ENCODE measurements at places on chromosomes 16 and 17.

GRCh38 chr17:66348584-66349165 is 46.3 kb downstream of the PRKCA start:
- no peak for DNase-seq

GRCh38 chr17:73911726-73912372 is 267.6 kb upstream of the SDK2 start:
- no peak for DNase-seq

DNA sequence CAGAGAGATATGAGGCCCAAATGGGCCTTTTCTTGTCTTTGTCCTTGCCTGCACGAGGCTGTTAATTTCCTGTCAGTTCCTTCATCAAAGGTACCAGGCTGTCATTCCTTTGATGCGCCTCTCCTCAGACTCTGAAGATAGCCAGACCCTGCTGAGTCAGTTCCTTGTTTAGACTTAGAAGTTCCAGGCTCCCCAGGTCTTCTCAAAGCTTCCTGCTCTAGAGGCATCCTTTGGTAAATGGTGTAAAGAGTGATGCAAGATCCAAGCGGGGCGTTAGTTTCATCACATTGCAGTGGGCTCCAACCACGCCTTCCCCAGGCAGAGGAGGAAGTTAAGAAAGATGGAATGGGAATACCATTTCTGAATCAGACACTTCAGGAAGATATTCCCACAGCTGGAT is 4.0 kb upstream of the CDH11 start:
- no peak for DNase-seq

DNA sequence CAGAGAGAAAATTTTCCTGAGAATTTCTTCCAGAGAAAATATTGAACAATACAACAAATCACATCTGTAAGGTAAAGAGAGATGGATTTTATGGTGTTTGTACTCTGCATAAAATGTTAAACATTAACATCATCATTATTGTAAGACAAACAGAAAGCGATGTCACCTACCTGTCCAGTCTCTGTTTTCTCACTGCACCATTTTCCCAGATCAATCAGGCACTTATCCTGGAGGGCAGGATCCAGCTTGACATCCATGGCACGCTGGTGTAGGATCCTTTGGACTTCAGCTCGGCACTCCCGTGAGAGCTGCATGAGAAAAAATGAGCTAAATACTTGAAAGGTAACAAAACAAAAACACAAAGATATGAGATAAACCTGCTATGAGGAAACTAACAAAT is 55.9 kb upstream of the CLEC18B start:
- DNase-seq, result no peak

DNA sequence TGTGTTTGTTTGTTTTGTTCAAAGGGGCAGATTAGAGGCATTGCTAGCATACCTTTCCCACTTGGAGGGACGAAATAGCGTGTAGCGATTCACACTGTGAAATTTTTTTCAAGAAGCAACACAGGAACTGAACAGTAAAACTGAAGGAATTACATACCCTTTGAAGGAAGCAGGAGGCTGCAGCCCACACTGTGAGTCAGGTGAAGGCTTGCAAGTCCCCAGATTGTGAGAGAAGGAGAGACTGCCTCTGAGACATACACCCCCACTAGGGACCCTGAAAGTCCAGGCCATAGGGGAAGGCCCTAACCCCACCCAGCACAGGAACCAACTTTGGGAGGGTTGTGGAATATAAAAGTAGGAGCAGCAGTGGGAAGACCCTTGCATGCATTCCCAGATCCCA is 69.6 kb upstream of the HS3ST3A1 start:
- no peak for DNase-seq

DNA sequence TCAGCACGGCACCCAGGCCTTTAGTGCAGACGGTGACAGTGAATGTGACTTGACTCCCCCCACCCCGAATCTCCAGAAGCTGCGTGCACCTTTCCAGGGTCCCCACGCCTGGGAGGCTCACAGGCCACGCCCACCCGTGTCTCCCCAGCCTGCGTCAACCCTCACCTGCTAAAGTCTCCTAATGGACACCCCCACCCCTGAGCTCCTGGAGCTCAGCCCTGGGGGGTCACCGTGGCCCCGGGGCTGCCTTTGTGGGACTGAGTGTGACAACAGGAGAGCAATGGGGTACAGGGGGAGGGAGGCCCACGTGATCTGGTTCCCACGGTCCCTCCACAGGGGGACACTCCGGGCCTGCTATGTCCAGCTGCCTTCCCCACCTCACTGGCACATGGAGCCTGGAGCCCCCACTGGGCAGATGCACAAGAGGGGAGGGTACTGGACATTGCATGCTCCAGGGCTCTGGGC is 7.4 kb upstream of the FASN start:
- DNase-seq, result no peak

DNA sequence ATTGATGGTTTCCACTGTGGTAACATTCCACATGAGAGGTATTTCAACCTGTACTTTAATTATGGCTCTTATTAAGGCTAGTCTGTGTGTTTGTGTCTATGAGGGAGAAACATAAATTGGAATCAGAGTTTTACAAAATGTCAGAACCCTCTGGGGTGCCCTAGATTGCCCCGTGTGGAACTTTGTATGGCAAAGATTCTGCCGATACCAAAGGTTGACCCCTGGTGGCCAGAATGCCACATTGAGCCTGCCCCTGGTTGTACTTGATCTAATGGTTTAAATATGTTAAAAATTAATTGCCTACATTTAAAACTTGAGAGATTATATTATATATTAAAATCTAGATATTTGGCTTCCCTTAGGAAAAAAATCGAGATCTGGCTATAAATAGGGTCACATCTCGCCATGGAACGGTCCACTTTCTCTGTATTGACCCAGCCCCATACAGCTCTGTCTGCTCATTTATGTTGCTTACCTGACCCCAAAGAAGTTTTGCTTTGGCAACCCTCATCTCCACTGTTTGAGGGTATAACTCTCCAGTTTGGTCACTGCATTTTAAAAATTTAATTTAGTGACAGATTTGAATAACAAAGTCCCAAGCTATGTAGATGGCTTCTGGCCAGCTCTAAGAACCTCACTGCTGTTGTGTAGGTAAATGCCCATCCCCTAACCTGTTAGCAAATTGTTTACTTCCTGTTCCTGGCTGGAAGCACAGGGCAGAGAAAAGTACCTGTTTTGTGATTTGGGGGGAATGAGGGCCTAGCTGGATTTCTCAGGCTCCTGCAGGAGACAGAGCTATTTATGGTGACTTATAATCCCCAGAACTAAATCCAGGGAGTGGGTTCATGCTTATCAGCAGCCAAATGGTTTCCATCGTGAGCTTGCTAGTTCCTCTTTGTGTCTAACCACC is 95.0 kb downstream of the PLCG2 start:
- DNase-seq, result peak; percentile 56

- no peak for DNase-seq
Observed at GRCh38 chr16:54654429-54654828, 276.2 kb upstream of the IRX5 start.

GRCh38 chr17:17911001-17911613 is 61.1 kb downstream of the TOM1L2 start:
- DNase-seq, result no peak

DNA sequence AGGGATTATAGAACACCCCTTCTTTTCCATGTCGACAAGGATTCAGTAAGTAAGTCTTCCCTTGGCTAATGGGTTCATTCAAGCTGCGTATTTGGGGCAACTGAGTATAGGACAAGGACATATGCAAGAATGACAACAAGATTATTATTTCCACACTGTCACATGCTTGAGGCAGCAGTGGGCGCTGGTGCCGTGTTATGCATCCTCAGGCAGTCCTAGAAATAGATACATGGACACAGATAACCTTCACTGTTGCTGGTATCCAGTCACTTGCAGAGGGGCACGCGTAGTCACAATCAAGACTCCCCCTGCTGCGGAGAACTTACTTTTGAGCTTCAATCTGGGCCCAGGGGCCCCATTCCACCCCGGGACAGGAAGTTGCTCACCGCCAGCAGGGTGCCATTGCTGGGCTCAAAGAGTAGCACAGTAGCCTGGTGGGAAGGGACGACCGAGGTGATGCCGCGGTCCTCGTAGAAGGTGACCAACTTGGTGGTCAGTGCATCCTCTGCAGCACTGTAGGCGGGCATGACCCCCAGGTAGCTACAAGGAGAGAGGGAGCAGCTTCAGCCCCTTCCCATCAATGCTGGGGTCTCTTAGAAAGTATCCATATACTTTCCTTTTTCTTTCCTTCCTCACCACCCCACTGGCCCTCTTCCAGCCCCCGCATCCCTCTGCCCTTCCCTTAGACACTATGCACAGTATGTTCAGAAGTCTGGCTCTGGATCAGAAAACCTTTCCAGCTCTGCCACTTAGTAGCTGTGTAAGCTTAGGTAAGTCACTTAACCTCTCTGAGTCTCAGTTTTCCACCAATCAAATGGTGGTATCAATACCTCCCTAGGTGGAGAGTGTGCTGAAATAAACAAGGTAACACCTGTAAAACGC is 804 bp downstream of the CRYM start:
- no peak for DNase-seq

- DNase-seq, result no peak
Observed at GRCh38 chr17:34736611-34737010, 157.2 kb downstream of the TMEM132E start.

DNA sequence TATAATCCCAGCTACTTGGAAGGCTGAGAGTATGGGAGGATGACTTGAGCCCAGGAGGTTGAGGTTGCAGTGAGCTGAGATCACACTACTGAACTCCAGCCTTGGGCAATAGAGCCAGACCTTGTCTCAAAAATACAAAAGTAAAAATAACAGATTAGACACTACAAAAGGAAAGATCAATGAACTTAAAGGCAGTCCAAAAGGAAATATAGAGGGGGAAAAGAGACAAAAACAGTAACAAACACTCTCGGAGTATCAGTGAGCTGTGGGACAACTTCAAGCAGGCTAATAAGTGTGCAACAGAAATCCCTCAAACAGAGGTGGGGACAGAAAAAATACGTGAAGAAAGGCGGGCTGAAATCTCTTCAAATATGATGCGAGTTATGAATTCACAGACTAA is 58.8 kb downstream of the CPPED1 start:
- no peak for DNase-seq

DNA sequence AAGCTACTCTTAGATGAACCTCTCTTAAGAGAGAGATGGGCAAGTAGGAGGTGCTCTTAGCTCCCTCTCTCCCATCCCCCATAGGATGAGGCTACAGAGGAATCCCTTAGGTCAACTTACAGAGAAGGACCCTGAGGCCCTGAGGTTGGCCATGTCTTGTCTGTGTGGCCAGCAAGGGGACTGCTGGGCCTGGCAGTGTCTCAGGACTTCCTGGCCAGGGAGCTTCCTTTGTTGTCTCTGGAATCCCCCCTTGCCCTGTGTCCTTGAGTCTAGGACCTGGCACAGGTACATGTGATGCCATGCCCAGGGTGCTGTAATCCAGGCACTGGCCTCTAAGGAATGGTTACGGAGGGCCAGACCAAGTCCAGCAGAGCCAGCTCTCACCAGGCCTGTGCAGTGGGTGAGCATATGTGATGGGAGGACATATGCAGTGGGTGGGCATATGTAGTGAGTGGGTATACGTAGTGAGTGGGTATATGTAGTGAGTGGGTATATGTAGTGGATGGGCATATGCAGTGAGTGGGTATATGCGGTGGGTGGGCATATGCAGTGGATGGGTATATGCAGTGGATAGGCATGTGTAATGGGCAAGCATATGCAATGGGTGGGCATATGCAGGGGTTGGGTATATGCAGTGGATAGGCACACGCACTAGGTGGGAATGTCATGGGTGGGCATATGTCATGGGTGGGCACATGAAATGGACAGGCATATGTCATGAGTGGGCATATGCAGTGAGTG is 20.3 kb upstream of the PECAM1 start:
- no peak for DNase-seq

- no peak for DNase-seq
Observed at GRCh38 chr17:49680314-49680713, 2.4 kb upstream of the SPOP start.

DNA sequence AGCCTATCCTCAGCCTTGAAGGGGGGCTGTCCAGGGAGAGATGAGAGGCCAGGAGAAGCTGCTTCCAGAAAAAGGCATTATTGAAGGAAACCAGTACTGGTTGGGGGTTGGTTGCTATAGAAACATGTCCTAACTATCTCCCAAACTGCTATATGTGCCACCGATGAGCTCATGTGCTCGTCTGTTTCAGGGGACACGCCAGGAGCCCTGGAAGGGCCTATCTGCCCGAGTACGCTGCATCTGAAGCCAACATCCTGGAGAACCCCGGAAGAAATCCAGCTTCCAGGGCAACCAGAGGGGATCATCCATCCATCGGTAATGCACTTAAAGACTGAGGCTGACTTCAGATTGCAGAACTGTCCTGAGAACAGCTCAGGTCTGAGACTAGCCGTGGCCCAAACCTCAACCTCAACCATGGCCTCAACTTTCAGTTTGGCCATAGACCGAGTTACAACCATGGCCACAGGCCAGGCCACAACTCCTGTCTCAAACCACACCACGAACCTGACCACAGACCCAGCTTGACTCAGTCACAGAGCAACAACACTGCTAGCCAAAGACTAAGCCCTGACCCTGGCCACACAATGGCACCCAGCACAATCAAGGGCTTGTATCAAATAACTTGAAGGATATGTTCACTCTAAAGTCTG is 10.2 kb downstream of the PITPNM3 start:
- DNase-seq, result no peak

DNA sequence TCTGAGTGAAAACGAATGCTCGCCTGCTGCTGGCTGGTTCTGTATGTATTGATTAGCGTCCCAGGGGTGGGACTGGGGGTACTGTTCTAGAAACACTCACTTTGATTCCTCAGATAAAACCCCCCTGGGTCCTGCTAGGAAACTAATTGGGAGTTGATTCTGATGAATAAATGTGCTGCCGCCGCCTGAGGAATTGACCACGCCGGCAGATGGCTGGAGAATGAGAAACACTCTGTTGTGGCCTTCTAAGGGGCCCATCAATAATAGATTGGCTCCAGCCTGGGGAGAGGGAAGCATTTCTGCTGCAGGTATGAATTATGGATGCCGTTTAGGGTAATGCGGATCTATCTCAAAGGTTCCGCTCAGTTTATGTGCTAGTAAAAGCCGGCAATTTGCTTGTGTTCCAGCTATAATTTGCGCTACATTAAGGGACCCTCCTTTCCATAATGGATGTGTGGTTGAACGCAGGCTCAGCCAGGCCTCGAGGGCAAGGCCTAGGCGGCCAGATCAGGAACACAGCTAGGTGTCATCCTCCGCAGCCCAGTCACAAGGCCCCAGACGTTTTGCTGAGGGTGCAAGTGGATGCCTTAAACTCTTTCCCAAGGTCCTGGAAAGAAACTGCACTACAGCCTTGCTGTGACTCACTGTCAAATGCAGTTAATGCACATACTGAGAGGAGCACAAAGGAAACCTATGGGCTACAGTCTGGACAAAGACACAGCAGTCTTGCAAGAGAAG is 132.2 kb upstream of the HS3ST2 start:
- DNase-seq, result no peak

- DNase-seq, result no peak
Observed at GRCh38 chr16:84868328-84868727, 48.5 kb downstream of the CRISPLD2 start.

Data from CD4-positive, alpha-beta T cell treated with Interferon alpha-2 for 1 hour (primary cell).